Suppressor macrophage treated with lipopolysaccharide for 4 hours (primary cell): ENCODE measurements at places on chromosomes 6 and 20.
A peak's percentile ranks its signal among the peaks of the same experiment; 100 is the strongest.

GRCh38 chr6:3419624-3420272, 37.1 kb downstream of the SLC22A23 start:
- peak; percentile 60 for DNase-seq

DNA sequence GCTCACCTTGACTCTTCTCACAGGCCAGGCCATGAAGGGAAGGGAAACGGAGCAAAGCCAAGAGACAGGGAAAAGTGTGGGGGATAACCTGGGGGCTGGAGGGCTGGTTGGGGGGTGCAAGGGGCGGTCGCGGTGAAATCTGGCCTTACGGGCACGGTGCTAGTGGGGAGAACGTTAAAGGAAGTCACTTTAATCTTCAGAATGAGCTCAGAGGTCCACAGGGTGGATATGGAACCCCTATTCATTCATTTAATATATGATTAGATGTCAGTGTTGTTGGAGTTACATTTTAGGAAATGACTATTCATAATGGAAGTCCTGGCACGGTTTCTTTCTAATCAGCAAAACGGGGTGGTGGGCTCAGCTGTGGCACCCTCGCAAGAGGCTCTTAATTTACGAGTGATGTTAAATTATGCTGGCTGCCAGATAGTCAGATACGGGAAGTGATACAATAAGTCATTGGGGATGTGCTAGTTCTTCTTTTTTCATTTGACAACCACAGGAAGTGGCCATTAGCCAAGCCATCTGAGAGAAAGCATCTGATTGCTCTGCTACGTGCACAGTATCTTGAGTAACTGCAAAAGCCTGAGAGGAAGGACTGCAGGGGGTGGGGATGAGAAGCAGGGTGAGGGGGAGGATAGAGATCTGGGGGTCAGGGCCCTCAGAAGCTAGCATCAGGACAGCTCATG, 253.0 kb downstream of the QKI start:
- DNase-seq: peak; percentile 94

GRCh38 chr6:111761783-111762312, 111.4 kb downstream of the FYN start:
- DNase-seq: peak; percentile 28

DNA sequence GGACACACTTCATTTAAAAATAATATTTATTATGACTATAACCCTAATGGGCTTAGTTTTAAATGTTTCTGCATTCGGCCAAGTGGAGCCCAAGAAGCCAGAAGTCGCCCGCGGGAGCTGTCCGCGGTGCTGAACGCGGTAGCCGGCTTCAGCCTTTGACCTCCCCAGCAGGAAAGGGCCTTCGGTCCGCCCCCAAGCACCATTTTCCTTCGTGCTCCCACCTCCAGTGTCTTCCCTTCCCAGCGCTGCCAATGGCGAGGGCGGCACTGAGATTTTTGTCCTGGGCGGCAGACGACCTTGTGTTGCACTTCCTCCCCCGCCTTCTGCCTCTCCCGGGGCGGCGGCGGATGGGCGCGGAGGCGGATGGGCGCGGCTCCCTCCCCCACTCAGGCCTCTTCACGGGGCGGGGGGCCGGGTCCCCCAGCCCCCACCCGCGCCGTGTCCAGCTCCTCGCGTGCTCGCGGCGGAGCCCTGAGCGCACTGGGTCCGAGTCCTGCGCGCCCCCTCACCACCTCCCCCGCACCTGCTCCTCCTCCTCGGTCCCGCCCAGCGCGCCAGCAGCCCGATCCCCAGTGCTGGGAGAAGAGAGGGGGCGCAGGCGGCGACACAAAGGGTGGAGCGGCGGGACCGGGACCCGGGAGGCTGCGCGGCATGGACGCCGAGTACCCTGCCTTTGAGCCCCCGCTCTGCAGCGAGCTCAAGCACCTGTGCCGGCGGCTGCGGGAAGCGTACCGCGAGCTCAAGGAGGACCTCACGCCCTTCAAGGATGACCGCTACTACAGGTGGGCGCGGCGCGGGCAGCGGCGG, 23.6 kb upstream of the TMEM181 start:
- DNase-seq: peak; percentile 85

DNA sequence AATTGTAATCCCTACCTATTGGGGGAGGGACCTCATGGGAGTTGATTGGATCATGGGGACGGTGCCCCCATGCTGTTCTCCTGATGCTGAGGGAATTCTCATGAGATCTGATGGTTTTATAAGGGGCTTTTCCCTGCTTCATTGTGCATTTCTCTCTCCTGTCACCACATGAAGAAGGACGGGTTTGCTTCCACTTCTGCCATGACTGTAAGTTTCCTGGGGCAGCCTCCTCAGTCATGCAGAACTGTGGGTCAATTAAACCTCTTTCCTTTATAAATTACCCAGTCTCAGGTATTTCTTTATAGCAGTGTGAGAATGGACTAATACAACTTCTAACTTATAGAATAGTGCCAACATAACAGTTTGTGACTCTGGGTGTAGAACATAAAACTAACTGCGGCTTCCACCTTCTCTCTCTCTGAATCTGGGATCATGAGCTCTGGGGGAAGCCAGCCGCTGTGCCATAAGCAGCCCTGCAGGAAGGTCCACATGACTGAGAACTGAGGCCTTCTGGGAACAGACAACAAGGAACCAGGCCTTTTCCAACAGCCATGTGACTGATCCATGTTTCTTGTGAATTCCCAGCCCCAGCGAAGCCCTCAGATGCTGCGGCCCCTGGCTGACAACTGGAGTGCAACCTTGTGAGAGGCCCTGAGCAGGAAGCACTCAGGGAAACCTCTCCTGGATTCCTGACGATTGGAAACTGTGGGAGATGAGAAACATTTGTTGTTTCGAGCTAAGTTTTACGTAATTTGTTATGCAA, 3.4 kb upstream of the HLA-A start:
- DNase-seq: no peak

GRCh38 chr6:53161481-53162009, 12.9 kb upstream of the GCM1 start:
- DNase-seq: no peak

DNA sequence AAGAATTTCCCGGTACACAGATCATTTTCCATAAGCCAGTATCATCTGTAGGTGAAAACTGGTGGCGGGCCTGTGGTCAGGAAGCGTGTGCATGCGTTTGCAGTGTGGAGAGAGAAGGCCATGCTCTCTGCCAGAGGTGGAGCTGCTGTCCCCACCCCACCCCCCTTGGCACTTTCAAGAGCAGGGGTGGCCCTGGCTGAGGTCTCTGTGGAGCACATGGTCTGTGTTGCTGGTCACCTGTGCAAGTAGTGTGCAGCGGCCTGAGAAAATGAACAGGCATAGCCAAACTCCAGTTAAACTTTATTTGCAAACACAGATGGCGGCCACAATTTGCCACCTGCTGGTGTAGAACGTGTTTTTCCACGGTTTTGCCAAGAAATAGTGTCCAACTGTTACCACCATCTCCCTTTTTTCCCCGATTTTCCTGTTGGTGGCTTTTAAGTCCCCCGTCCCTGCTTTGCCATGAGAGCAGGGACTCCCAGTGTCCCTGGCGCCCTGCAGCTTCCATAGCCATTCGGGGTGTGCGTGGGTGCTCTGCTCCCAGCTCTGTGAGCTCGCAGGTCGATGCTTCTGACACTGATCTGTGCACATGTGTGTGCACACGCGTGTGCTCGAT, 2.5 kb downstream of the ADRM1 start:
- no peak for DNase-seq

GRCh38 chr6:147709396-147710272, 201.1 kb downstream of the SAMD5 start:
- no peak for DNase-seq

GRCh38 chr6:27101824-27102223, 145.7 kb upstream of the PRSS16 start:
- no peak for DNase-seq

DNA sequence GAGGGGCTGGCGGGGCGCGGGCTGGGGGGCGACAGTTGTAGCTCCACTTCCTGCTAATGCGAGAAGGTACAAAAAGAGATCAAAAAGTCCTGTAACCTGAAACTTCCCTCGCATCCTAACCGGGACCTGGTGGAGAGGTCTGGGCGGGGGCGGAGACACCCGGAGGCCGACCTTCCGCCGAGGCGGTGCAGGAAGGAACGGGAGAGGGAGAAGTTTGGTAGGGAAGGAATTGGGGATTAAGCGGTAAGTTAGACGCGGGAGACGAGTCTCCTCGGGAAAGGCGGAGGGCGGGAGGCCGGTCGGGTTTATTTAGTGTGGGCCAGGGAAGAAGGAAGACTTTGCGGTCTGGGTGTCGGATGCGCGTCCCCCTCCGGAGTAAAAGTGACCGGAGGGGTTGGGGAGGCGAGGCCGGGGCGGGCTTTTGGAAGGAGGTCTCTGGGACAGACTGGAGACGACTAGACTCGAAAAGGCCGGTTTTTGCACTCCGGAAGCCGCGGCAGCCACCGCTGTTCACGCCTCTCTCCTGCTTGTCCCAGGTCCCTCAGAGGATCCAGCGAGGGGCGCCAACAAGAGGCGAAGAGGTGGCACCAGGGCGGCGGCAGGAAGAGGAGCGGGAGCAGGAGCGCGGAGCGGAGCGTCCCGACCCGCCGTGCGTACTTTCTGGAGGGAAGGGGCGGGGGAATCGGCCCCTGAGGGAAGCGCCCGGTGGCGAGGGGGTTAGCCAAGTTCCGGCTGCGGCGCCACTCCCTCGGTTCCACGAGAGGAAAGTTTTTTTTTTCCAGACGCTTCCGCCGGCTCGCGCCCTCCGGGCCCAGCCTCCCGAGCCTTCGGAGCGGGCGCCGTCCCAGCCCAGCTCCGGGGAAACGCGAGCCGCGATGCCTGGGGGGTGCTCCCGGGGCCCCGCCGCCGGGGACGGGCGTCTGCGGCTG, 734 bp downstream of the TPBG start:
- DNase-seq: peak; percentile 16

GRCh38 chr6:136566007-136566487, 15.8 kb upstream of the MAP7 start:
- peak; percentile 51 for DNase-seq

GRCh38 chr20:37534401-37535157, 6.9 kb upstream of the BLCAP start:
- DNase-seq: peak; percentile 94

GRCh38 chr6:89536231-89536630, 102.3 kb downstream of the LYRM2 start:
- no peak for DNase-seq

DNA sequence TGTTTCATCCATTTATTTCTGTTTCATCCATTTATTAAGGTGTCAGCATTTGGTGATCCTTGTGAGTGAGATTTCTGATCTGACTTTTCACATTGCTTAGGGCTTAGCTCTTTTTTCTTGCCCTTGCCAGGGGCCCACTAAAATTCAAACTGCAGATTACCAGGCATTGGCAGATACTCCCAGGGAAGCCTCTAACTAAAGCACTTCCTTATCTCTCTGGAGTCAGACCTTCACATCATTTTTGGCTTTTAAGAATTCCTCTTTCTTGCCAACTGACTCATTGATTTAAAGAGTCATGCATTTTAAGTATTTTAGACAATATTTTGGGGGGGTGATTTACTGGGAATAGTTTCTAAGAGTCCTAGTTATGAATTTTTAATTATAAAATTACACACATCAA, 2.6 kb upstream of the WFDC8 start:
- no peak for DNase-seq

DNA sequence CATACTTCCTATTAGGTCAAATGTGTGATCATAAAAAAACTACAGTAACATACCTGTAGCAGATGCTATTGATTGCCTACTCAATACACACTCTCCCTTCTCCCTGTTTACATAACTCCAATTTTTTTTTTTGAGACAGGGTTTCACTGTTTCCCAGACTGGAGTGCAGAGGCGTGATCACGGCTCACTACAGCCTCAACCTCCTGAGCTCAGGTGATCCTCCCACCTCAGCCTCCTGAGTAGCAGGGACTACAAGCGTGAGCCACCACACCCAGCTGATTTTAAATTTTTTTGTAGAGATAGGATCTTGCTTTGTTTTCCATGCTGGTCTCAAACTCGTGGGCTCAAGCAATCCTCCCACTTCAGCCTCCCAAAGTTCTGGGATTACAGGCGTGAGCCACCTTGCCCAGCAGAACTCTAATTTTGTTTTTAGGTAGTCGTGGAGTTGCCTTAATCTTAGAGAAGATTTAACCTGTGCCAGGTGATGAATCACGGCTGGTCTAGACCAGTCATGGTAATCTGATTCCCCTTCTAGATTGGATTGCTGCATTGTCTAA, 14.0 kb upstream of the KIF3B start:
- DNase-seq: no peak

GRCh38 chr6:132132924-132133639, 181.9 kb upstream of the CCN2 start:
- DNase-seq: peak; percentile 9

- DNase-seq: peak; percentile 81
These were observed 20.3 kb upstream of the TENT5A start for GRCh38 chr6:81772741-81773140.

DNA sequence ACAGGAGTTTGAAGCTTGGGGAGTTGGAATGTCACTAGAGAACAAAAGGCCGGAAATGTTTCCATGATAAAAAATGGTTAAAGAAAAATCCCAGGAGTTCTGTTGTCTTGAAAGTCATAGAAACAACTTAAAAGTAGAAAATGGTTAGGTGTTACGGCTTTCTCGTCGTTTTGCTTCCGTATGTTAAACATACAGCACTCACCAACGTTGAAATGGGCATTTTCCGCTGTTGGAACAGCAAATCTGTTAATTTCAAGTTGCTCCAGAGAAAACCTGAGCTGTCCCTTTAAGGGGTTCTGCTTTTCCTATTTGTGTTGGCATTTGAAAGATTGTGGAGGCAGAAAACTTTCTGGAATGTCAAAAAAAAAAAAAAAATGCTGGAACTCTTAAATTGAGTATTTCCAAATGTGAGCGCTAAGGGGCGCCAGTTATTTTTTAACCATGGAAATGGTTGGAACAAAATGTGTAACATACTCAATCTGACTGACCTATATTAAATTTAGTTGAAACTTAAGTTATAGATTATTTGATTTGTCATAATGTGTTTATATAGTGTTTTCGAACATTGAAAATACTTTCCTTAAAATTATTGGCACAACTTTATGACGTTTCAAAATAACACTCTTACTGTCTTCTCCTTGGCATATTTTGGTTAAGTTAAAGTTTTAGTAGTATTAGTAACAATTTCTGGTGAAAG, 2.2 kb downstream of the QKI start:
- DNase-seq: peak; percentile 83

DNA sequence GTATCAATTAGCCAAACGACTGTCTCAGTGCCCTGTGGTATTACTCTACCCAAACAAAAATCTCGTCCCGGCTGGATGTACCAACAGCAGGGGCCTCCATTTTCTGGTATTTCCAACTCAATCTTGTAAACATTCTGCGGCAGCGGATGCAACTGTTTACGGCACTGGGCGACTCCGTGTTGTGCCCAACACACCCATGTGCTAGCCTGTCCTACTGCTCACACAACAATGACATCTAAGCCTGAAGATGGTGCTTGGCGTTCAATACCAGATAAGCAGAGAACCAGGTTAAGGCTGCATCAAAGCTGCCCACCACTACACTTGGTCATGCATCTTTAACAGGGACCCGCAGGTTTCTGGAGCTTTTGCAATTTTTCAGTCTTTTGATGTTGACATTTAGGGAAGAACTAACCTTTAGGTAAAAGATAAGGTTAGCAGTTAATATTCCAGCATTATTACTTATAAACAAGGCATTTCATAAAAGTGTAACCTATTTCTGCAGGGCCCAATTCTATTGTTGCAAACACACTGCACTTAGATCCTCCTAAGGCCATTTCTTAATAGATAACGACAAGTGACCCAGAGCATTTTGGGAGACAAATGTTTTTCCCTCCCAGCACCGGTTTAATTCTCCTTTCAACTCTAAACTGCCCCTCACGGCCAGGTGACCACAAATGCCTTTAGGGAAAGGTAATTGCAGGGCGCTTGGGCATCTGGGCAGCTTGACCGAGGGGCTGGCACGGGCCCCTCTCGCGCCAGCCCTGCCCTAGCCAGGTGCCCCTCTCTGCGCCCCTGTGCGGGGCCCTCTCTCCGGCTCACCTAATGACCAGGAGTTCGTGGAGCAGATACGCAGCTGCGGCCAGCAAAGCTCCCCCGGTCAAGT, 945 bp downstream of the FAXC start:
- no peak for DNase-seq
